ENCODE measurements at places on chromosomes 2 and 18.

GRCh38 chr2:154350911-154351310, 347.6 kb upstream of the KCNJ3 start:
- DNase-seq: peak; percentile 42

GRCh38 chr18:79121746-79122474, 52.7 kb downstream of the ATP9B start:
- no peak for DNase-seq

GRCh38 chr2:60408207-60408606, 145.2 kb downstream of the BCL11A start:
- no peak for DNase-seq

DNA sequence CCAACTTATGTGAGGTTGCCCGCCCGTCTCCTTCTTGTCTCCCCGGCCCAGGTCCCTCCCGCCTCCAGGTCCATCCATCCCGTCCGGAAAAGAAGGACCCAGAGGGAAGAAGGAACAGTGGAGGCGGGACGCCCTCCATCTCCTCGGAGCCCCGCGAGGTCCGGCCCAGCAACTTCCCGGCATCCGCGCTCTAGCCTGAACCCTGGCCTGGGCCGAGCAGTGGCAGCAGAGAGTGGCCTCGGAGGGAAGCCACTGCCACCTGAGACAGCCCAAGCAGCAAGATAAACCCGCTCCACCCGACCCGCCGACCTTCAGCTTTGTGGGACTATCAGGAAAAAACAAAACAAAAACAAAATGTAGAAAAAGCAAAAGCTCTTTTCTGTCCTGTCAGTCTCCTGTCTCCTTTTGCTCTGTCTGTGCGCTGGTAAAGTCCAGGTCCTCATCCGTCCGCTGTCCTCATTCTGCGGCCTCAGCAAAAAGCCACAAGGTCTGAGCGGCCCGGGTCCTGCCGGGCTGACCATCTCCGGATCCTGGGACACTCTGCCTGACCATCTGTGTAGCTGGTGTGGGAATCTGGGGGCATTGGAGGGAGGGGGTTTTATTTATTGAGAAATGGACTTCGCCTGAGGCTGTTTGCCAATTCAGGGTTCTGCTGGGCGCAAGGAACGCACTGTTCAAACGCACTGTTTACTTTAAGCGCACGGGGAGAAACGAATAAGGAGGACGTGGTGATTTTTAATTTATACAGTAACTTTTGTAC, 3.1 kb downstream of the DLX1 start:
- DNase-seq: peak; percentile 62

- no peak for DNase-seq
Observed at GRCh38 chr2:237732790-237733381, 65.7 kb upstream of the RBM44 start.

Data from LNCaP clone FGC (cell line).